ENCODE measurements at places on chromosomes 12 and 14.
A peak's percentile ranks its signal among the peaks of the same experiment; 100 is the strongest.

- no peak for DNase-seq
Measured at GRCh38 chr12:130156652-130157275, 5.5 kb upstream of the FZD10 start.

- peak; percentile 17 for DNase-seq
Measured at GRCh38 chr12:100185361-100185894, 15.2 kb upstream of the ACTR6 start.

- DNase-seq: no peak
Measured at GRCh38 chr12:130633771-130634170, 82.3 kb downstream of the RIMBP2 start.

DNA sequence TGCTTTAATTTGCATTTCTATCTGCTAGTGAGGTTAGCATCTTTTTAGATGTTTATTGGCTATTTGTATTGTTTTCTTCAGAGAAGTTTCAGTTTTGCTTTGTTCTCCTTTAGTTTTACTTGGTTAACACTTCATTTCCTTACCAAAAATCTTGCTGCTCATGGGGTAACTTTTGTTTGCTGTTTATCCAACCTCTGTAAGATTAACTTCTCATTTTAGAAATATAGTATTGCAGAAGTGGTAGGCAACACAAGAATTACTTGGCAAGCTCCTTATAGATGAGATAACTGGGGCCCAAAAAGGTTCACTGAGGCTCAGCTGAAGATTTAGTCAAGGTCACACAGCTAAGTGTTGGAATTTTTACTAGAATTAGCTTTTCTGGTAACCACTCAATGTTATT, 40.5 kb downstream of the ALKBH1 start:
- no peak for DNase-seq

DNA sequence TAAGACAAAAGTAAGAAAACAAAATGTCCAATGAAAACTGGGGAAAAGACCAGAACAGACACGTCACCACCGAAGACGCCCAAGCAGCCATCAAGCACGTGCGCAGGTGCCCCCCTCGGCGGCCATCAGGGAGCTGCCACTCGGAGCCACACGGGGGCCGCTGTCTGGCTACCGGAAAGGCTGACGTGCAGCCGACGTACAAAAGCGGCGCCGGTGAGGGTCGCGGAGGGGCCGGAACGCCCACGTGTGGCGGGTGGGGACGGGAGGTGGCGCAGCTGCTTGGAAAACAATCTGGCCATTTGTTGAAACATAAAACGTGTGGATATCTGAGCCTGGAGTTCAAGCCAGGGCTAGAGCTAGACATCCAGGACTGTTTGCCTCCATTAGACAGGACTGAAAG, 60.7 kb downstream of the GALNT9 start:
- DNase-seq: no peak

DNA sequence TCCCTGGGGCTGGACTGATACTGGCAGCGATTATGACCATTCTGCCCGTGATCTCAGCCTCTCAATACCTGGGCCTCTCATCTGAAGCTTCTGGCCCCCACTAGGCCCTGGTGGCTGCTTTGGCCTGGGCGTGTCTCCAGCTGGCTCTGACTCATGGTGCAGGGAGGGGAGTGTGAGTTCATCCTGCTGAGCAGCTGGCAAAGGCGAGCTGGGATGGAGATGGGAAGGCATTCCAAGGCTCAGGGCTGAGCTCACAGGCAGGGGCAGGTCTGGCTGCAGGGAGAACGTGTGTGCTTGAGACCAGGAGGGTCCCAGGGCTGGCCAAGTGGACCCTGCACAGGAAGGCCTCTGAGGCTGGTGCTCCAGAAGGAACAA, 221.8 kb downstream of the TMEM121 start:
- DNase-seq: no peak

GRCh38 chr12:70241845-70242244, 1.4 kb upstream of the CNOT2 start:
- DNase-seq: no peak

- DNase-seq: no peak
Measured at GRCh38 chr12:122839907-122840554, 4.8 kb downstream of the HIP1R start.

DNA sequence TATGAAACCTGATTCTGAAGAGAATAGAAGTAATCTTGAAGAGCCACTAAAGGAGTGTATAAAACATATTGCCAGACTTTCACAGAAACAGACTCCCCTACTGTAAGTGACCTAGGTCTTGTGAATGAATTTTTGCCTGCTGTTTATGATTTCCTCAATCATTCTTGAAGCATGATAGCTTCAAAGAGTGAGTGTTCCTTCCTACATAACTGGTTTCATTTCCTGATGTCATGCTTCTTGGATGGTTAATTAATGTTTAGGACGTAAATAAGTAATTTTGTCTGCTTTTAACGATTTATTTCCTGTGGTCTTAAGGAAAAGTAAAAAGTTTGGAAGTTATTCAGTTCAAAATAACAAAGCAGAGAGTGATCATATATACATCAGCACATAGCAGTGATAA, 129.8 kb downstream of the PIK3C2G start:
- no peak for DNase-seq

DNA sequence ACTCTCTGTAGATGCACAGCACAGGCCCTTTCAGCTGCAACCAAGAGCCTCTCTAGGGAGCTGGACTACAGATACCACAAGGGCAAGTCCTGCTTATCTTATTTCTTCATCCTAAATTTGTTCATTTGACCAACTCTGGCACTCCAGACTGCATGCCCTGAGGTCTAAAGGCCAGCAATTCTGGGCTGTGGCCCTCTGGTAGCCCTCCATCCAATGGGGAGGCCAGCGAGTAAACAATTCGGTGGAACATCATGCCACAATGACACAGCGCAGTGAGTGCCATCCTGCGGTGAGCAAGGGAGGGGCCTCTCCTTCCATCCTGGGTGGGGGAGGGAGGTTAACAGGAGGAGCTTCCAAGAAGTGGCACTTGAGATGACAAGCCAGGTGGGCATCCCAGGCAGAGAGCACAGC, 652 bp upstream of the SELPLG start:
- no peak for DNase-seq

GRCh38 chr12:49233842-49234526, 30.9 kb upstream of the TUBA1C start:
- no peak for DNase-seq
